Stimulated activated CD4-positive, alpha-beta T cell treated with anti-CD3 and anti-CD28 coated beads, Interleukin-15, amount 100 ng/mL, for 48 hours (primary cell): ENCODE measurements at places on chromosomes 16 and 17.

- DNase-seq: no peak
Measured at GRCh38 chr16:86372193-86372592, 138.1 kb upstream of the FOXF1 start.

GRCh38 chr17:73423806-73424205 is 112.0 kb upstream of the CDC42EP4 start:
- no peak for DNase-seq

- DNase-seq: no peak
Measured at GRCh38 chr16:57529391-57530103, 6.8 kb downstream of the CCDC102A start.

DNA sequence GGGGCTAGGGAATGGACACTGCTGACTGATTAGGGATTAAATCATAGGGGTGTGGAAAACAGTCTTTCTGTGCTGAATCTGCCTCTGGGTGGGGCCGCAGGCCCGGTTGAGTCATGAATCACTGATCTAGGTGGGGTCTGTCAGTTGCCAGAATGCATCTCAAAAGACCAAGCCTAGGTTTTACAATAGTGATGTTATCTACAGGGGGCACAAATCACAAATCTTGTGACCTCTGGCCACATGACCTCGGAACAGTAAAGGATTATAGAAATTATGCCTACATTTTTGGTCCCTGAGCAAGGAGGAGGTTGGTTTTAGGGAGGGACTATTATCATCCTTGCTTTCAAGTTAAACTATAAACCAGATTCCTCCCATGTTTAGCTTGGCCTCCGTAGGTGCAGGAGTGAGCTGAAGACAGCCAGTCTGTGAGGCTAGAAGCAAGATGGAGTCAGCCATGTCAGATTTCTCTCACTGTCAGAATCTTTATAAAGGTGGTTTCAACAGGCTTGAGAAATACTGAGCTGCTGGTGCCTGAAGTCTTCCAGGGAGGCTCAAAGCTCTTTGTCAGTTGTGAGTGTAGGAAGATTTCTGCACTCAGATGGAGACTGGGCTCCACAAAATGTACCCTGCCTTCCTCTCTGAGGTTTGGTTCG is 12.9 kb downstream of the GNGT2 start:
- DNase-seq: no peak

- no peak for DNase-seq
Measured at GRCh38 chr17:40091691-40092397, 8.5 kb downstream of the NR1D1 start.
